ENCODE measurements at places on chromosomes 5 and 9.

DNA sequence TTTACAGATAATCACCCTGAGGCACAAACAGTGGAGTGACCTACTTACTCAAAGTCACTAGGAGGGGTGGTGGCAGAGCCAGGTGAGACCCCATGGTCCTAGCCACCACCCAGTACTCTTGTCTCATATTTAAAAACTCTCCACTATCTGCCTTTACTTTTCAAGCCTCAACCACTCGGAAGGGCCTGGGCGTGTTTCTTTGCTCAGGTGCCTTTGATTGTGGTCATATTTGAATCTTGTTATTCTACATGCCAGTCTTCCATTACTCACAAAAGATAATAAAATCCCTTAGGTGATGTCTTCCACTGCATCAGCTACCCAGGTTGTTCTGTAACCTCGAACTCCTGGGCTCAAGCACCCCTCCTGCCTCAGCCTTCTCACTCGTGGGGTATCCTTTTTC is 20.7 kb upstream of the TRIM36 start:
- DNase-seq = no peak

GRCh38 chr5:15103864-15104263 is 232.3 kb upstream of the ANKH start:
- DNase-seq = no peak

- DNase-seq = peak; percentile 33
These were observed 9.1 kb downstream of the TYRP1 start for GRCh38 chr9:12702160-12702758.

- DNase-seq = no peak
These were observed 990.4 kb upstream of the ACO1 start for GRCh38 chr9:31394015-31394473.

GRCh38 chr9:136511670-136512592 is 29.1 kb upstream of the SEC16A start:
- DNase-seq = no peak

DNA sequence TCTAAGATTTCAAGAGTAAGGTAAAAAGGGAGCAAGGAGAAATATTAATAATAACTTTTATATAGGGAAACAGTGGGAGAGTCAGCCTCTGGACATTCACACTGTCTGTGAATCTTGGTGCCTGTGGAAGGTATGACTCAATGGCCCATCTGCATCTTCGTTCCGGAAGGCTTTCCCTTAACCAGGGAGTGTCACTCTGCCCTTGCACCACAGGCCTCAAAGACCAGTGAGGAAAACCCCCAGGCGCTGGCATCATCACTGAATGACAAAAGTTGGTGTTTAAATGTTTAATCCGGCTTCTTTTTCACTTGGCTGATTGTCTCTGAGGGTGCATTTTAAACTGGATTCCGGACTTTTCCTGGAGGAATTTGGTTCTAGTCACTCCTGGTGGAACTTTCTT is 522.4 kb upstream of the TLE4 start:
- DNase-seq = no peak

DNA sequence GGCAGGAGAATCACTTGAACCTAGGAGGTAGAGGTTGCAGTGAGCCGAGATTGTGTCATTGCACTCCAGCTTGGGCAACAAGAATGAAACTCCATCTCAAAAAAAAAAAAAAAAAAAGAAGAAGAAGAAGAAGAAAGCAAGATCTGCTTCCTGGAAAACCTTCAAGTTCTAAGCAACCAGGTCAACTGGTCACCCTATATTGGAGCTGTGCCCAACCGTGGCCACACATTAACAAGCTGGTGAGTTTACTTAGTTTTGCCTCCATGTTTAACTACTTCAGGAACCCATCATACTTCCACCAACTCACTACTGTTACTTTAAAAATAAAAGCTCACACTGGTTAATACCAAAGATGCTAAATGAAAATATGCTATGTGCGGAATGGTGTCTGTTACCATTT is 12.3 kb upstream of the SKP1 start:
- no peak for DNase-seq

DNA sequence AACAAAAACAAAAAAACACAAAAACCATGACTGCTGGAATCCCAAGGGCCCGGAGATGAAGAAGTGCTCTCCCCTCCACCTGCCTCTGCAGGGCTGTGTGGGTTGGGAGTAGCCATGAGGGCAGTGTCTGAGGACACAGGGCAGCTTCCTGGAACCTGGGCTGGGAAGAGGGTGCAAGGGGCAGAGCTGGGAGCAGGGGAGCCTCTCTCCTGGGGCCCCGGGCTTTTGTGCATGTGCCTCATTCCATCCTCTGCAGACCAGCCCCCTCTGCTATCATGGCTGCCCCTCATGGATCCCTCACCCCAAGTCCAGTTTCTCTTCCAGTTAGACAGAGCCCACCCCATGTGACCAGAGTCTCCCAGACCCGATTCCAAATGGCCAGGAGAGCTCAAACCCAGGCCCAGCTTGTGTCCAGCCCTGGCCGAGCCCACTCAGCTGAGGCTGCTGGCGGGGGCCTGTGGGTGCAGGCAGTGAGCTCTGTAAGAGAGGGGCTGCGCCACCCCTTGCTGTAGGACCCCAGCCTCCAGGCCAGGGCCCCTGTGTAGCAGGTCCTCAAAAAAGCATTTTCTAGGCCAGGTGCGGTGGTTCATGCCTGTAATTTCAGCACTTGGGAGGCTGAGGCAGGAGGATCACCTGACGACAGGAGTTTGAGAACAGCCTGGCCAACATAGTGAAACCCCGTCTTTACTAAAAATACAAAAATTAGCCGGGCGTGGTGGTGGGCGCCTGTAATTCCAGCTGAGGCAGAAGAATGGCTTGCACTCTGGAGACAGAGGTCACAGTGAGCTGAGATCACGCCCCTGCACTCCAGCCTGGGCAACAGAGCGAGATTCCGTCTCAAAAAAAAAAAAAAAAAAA is 44.5 kb downstream of the PLPP7 start:
- DNase-seq = no peak

Data from NCI-H510A treated with DMSO at 0.1 percent for 48 hours (cell line).